NCI-H2107 (cell line): ENCODE measurements at places on chromosomes 4 and X.

- no peak for DNase-seq
These were observed 200.0 kb downstream of the CFAP299 start for GRCh38 chr4:80535551-80535950.

DNA sequence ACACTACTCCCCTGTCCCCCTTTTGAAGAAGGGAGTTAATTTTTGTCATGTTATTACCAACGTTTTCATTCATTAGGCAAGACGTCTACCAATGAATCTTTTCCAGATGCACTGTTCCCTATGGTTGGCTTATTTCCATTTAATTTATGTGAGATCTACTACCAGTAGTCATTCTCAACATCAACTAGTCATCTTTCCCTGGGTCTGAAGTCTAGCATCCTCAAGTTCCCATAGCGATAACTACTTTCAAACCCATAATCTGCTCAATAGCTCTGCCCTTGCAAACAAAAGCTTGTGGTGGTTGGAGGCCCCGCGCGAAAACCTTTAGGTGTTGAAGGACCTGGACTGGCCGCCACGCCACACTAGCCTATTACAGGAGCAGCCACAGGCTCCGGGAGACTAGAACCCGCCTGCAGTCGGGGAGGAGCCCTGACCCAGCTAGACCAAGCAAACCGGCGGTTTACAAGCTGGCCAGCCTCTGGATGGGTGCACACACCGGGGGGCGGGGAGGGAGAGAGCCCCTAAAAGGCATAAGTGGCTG lies 746 bp downstream of the PPAT start:
- no peak for DNase-seq

DNA sequence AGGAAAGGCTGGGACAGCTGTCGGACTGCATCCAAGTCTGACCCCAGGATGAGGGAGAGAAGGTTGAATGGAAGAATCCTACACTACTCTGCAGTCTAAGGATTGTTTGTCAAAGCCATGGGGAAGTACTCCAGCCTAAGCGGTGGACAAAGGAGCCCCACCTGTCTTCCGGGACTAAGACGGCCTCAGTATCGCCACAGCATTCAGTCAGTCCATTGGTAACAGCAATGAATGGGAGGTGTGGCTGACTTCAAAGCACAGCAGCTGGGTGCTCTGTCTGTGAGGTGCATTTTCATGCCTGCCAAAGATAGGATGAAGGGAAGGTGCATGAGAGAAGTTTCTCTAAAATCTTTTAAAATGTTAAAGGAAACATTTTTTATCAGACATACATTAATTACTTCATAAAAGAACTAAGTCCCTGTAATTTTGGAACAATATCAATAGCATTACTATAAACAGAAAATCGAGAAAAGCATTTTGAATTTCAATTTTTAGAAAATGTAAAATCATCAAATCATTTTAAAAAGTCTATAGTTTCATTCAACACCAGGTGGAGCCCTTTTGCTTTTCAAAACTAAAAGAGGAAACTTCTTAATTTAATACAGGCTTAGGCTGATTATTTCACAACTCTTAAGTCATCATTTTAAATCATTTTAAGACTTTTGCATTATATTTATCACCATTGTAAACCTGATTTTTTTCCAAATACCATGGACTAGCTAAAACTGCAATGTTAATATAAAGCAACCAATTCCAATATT lies 27.6 kb upstream of the INTU start:
- no peak for DNase-seq

- DNase-seq: no peak
These were observed 6.3 kb downstream of the NDUFB11 start for GRCh38 chrX:47138171-47138570.

- no peak for DNase-seq
These were observed 26.2 kb upstream of the RHOH start for GRCh38 chr4:40170588-40170987.

DNA sequence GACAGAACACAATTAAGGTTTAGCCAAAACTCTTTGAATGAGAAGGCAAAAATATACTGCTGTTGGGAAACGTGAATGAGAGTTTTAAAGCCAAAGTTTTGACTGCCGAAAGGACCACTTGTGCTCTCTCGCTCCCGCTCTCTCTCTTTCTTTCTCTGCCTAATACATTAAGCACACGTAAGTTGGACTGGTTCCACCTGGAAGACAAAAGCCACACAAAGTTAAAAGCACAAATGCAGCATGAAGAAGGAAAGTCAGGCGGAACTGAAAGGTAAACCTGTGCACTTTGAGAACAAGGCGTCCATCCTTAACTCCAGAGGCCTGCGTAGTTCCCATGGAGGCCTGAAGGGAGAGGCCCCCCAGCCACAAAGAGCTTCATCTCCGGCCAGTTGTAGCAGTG lies 1.9 kb downstream of the DCAF12L2 start:
- no peak for DNase-seq

DNA sequence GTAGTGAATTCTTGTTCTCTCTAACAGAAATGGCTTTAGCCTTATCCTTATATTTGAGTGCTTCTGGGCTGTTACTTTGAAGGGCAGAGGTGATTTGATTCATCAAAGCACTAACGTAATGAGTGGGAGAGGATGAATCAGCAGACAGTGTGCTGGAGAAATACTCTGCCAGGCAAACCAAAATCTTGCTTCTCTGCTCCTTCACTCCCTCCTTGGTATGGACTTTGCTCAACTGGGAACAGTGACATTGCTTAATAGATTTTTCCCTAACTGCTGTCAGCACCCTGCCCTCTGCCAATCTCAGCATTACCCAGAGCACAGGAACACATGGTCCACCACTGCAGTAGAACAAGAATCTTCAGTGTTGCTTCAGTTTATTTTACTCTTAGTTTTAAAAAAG lies 56.0 kb downstream of the PDLIM5 start:
- DNase-seq: no peak

DNA sequence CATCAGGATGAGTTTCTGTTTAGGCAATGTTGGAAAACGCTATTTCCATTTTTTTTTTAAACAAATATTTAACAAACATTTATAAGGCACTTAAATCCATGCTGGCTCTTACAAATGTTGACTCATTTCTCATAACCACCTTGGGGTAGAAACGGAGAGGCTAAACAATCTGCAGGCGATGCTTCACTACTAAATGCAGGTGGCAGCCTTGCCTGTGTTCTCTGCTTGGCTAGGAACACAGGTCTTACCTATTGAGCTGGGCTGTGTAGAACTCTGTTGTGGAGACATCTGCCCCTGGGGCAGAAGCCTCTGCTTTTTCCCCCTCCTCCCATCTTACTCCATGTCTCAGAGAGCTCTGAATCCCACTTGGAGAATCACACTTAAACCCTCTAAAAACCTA lies 1.4 kb upstream of the CXCL1 start:
- DNase-seq: peak; percentile 1

- no peak for DNase-seq
These were observed 290.2 kb downstream of the FBXW7 start for GRCh38 chr4:152245680-152246079.

DNA sequence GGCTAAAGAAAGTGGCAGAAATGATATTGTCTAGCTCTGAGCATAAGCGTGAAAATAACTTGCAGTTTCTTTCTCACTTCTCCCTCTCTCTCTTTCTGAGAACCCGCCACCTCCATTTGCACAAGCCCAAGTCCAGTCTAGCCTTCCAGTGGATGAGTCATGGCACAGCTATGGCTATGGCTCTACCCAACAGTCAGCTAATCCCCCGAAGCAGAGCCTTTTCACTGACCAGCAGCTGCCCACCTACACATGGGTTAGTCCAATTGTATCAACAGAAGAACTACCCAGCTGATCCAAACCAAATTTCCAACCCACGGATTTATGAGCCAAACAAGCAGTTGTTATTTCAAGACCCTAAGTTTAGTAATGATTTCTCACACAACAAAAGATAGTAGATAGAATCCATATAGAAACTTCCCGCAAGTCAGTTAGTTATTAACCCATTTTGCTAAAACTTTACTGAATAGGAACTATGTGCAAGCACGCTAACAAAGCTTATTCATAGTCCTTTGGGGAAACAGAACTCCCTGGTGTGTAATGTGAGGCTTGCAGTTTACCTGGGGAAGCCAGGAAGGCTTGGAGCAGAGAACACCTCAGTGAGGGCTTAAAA lies 282.3 kb downstream of the INPP4B start:
- no peak for DNase-seq

- no peak for DNase-seq
These were observed 45.1 kb downstream of the RHOH start for GRCh38 chr4:40241941-40242340.

DNA sequence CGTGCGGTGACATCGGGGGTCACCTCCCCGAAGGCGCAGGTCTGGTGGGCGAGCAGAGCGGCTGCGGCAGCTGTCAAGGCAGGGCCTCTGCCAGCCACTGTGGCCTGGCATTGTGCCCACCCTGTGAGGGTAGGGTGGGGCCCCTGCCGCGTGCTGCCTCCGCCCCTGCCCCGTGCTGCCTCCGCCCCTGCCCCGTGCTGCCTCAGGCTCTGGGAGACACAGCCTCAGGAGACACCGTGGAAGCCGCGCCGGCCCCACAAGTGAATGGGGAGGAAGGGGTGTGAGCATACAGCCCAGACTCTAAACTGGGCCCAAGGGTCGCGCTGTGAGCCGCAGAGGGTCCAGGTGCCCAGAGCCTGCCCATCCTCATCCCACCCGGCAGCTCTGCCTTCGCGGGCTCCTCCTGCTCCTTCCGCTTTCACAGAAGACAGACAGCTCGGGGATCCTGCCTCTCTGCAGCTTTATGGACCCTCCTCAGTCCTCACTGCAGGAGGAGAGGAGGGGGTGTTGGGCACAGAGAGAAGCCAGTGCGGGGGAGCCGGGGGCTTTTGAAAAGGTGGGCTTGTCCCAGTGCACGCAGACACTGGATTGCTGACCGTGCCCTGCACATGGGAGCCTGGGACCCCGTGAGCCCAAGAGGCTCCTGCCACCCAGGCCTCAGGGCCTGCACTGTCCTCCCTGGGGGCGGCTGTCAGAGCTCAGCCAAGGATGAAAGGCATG lies 27.4 kb downstream of the PCGF3 start:
- DNase-seq: no peak

DNA sequence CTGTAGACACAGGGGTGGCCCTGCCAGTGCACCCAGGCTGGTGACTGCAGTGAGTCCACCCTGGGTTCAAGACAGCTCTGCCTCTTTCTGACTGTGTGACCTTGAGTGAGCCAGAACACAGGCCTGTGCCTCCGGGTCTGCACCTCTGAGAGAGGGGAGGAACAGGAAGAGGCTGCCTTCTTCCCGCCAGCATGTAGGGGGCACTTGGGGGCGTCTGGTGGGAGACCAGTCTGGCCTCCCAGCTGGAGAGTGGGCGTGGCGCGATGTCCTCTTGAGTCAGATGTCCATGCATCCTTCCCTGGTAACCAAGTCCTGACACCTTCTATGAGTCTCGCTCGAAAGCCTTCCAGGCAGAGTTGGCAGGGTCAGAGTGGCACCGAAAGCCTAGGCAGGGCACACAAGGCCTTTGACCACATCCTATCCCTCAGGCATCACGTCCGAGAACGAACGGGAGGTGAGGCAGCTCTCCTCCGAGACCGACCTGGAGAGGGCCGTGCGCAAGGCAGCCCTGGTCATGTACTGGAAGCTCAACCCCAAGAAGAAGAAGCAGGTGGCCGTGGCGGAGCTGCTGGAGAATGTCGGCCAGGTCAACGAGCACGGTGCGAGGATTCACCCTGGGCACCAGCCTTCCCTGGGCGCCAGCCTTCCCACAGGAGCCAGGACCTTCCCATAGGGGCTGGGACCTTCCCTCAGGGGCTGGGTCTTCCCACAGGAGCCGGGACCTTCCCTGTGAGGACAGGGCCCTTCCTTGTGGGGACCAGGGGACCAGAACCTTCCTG lies 21.3 kb downstream of the WFS1 start:
- DNase-seq: no peak

- no peak for DNase-seq
These were observed 704 bp downstream of the FAM3A start for GRCh38 chrX:154515090-154515965.

GRCh38 chrX:22135994-22136684 lies 104.0 kb downstream of the PHEX start:
- DNase-seq: peak; percentile 58

- no peak for DNase-seq
These were observed 20.0 kb downstream of the SH3KBP1 start for GRCh38 chrX:19867411-19867732.

GRCh38 chr4:153465140-153465539 lies 1.0 kb upstream of the TMEM131L start:
- DNase-seq: no peak

DNA sequence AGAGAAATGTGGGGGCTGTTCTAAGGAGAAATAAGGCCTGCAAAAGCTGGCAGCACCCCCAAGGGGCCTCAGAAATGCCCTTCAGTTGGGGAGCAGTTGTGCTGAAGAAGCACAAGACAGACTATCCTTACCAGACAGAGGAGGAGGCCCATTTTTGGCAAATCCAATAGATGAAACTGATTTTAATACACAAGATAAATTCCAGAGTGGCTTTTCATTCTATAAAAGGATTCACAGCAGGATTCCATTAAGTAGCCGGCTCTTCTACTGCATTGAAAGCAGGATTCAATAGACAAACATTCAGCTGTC lies 8.1 kb downstream of the SEPTIN6 start:
- DNase-seq: peak; percentile 13

DNA sequence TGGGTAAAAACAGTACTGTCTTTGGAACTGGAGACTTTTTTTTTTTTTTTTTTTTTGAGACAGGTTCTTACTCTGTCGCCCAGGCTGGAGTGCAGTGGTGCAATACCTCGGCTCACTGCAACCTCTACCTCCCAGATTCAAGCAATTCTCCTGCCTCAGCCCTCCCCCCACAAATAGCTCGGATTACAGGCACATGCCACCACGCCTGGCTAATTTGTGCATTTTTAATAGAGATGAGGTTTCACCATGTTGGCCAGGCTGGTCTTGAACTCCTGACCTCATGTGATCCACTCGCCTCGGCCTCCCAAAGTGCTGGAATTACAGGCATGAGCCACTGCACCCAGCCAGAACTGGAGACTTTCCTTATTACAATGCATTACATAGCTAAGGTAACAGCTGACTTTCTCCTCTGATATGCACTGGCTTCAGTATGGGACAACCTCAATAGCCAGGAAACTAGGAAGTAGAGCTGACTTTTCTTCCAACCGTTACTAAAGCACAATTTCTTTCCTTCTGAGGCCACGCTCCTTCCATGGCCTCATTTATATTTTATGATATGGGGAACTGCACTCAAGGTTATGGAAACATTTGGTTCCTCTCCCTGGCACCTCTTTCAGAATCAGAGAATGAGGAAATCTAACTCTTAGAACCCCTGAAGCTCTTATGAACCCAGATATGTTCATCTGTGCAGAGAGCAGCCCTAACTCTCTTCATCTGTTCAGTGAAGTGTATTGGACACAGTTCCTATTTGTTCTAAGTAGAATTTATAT lies 53.5 kb upstream of the FAM9B start:
- no peak for DNase-seq

GRCh38 chr4:47061435-47061834 lies 30.1 kb downstream of the GABRB1 start:
- DNase-seq: no peak

GRCh38 chrX:17377091-17377717 lies 2.2 kb downstream of the NHS start:
- DNase-seq: peak; percentile 80

- no peak for DNase-seq
These were observed 277.5 kb upstream of the GK2 start for GRCh38 chr4:79685542-79685941.
